Stimulated activated CD4-positive, alpha-beta T cell treated with anti-CD3 and anti-CD28 coated beads, Interleukin-1b, Interleukin-23, amount 100 ng/mL, for 4 hours (primary cell): ENCODE measurements at places on chromosomes 12 and 14.

- DNase-seq: no peak
Measured at GRCh38 chr14:92143962-92144361, 22.2 kb downstream of the CPSF2 start.

DNA sequence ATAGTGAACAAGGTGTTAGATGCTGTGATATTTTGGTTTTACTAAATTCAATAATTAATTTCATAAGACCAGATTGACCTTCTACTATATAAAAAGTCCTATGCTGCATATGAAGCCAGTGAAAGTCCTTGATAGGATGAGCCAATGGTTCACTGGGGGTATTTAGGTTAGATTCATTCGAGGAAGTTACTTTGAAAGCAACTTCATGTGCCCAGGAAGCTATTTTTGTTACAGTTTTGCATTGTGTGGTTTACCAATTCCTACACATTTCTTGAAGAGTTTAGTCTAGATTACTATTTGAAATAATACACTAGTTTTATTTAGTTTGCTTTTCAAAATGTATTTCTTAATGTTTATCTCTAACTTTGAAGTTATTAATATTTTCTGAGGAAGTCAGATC is 58.5 kb upstream of the RMST start:
- DNase-seq: no peak

- DNase-seq: peak; percentile 64
Measured at GRCh38 chr14:105537580-105538474, 11.4 kb downstream of the TMEM121 start.

- no peak for DNase-seq
Measured at GRCh38 chr14:95045106-95045701, 112.1 kb downstream of the DICER1 start.

DNA sequence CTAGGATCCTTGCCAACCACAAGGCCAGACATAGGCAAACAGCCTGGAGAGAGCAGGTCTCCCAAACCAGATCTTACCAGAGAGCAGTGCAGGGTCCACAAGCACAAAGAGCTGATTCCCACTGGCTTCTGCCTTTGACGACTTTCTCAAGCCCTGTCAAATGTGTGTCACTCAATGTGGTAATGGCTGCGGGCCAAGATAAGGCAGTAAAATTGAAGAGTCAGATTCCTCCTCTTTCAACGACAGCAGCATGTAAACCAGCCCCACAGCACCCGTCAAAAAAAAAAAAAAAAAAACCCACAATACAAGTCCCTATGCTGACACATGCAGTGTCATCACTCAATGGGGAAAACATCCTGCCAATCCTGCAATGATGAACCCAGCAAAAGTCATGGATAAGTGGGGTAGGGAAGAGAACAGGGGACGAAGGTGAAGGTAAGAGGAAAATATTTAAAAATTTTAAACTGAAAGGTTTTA is at the start of gene STON2:
STON2 (minus strand) TSS at position 123 of the 477 bp plus-strand sequence. CDS start 1,942 bp downstream, outside the sequence.
- DNase-seq: no peak

DNA sequence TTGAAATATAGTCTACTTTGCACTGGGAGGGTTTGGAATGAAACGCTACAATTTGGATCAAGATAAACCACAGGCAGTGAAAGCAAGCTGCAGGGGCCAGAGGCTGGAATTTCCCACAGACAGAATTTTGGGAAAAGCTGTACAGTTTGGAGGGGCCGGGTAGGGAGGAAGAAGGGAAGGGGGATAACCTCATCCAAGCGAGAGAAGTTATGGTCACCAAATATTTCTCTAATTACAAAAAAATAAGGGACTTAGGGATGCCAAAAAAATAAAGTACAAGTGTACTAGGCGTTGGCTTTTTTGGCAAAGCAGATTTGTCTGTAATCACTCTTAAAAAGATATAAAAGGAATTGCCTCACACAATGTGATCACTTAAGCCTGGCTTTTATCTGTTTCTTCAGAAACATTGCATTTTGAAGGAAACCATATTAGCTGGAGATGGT is 31.2 kb upstream of the ADGRD1 start:
- no peak for DNase-seq
